ENCODE measurements at places on chromosomes 12 and 14.

- no peak for DNase-seq
These were observed 44.8 kb upstream of the NR2C1 start for GRCh38 chr12:95118138-95118787.

GRCh38 chr12:74985293-74985985 is 224.2 kb downstream of the KCNC2 start:
- DNase-seq: no peak

- DNase-seq: no peak
These were observed 29.4 kb upstream of the ACTN1 start for GRCh38 chr14:69008421-69008884.

DNA sequence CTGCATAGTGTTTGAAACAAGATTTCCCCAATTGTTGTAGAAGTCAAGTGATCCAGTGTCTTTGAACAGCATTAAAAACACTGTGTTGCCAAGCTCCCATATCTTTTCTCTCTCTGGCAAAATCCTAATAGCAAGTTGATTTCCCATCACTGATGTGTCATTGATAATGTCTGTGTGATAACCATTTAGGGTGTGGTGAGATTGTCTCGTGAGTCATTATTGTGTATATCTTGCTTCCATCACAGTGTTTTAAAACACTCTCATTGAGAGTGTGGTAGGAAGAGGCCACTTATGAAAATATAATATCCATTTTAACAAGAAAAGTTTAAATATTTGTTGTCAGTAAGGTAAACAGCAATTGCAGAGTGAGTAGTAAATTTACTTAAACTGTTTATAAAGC is 74.7 kb downstream of the PRORP start:
- no peak for DNase-seq

DNA sequence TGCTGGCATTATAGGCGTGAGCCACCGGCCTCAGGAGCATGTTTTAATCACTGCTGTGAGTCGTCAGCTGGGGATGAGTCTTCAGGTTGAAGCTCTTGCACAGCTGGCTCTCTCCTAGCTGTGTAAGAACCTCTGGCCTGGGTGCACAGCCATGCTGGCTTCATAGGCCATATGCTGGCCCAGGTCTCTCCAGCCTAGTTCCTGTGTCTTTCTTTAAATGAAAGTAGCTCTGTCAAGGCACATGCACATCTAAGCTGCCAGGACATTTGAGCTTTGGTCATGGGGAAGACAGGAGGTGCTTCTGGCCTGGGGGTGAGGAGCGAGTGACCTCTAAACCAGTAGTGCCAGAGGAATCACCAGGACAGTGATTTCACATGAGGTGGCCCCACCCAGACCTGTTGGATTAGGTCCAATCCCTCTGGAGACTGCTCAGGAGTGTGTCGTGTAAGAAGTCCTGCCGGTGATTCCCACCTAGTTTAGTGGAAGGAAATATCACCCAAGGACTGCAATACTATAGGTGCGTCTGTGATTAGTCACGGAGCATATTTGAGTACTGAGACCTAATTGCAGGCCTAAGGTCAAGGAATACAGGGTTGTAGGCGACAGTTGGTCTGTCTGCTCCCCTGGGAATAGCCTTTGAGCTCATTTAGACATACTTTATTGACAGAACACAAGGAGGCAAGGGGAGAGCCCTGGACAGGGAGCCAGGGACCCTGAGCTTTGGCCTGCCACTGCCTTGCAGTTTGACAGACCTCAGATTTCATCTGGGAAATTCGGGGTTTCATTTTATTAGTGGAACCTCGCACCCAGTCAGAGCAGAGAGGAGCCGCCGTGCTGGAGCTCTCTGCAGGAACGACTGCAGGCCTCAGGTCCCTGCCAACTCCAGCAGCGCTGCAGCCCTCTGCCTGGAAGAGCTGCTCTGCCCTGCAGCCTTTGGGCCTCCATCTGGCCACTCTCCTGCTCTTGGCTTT is 67.0 kb downstream of the ANKRD9 start:
- no peak for DNase-seq

- DNase-seq: no peak
These were observed 46.8 kb upstream of the EIF5 start for GRCh38 chr14:103286968-103287850.

DNA sequence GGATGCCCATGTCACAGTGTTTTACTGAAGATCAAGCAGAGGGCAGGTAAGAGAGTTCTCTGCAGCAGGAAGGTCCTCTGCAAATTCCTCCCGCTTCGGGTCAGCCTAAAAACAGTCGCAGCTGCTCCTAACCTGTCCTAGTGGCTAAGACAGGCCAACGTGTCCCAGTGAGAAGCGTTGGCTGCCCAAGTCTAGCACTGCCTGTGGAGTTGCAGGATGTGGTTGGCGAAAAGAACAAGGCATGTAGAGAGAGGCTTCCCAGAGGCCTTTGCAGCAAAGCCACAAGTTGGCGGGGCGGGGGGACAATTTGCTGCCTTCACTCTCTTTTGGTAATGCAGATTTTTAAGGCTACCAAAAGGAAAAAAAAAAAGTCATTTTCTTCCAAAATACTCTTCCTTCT is 340.1 kb downstream of the BCL11B start:
- DNase-seq: no peak
